NCI-H774 (cell line): ENCODE measurements at places on chromosomes 2 and 18.
A peak's percentile ranks its signal among the peaks of the same experiment; 100 is the strongest.

- DNase-seq, result no peak
These were observed 557.7 kb upstream of the CHAC2 start for GRCh38 chr2:53209679-53210458.

DNA sequence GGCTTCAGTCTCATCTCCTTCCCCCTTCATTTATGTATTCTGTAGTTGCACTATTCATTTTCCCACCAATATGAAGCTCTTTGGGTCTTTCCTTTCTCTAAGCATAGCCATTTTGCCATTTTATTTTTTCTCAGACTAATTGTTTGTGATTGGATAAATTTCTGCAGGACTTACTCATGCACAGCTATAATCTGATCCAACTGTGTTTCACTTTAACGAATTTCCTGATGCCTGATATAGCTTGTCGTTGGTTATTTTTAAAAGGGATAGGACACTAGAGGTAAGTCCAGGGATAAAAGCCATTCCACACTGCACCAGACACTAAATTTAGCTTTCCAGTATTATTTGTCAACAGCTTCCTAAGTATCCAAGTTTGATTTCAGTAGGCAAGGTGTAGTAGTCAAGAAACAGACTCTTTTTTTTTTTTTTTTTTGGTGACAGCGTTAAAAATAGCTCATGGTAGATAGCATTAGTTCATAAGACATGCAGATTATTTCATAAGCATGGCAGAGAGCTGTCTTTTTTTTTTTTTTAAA lies 17.4 kb downstream of the ASB18 start:
- DNase-seq, result no peak

DNA sequence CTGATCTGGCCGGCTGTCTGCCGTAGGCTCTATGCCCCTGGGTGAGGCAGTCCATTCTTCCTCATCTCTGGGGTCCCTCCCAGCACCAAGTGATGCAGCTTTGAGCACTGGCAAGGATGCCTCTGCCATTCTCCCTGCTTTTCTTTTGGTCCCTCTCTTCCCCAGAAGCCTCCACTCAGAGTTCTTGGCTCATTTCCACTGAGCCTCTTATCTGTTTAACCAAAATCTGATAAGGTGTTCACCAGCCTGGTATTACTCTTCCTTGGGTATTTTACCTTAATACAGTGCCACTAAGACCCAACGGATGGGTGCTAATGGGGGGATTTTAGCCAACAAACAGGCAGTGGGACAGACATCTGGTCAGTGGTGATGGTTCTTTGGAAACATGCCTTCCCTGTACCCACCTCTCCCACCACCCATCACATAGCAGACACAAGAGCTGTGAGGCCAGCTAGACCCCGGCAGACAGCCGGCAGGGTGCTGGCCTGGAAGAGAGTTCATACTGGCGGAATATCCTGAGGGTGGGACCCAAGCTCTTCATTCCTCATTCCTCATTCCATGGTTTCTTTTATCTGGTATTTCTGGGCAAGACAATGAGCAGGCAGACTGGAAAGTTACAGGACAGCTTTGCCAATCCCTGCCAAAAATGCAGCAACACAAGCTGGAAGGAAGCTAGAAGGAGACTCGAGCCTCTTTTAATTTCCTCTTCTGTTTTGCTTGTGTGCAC lies 34.6 kb downstream of the ZBTB7C start:
- DNase-seq, result no peak

- DNase-seq, result no peak
These were observed 15.1 kb downstream of the CHMP1B start for GRCh38 chr18:11866329-11866728.

- DNase-seq, result no peak
These were observed 122.5 kb upstream of the LTBP1 start for GRCh38 chr2:32824070-32824809.

DNA sequence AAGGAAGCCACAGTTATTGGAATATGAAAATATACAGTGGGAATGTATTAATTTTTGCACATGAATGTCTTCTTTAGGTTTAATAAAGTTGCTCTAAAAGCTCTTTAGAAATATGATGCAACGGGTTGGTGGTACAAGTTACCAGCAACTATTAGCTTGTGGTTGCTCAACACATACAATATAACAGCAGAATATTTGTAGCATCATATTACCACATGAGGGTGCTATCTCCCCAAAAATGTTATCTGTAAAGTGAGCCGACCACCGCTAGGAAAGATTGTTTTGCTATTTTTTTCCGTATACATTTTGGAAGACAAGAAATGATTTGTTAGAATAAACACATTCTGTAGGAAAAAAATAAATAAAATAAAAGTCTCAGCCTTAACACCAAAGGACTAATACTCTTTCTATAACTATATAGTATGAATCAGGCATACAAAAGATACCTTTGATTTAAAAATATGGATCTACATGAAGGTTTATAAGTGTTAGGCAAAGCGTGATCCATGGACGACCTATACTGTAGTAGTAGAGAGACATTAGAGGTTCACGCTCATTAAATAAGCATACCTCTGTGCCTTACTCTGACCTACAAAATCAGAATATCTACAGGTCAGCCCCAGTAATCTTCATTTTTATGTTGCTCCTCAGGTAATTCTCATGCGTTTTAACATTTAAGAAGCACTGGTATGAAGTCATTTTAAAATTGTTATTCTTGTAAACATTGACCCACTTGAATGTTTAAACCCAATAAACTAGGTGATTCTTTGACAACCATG lies 1110.6 kb upstream of the ACVR2A start:
- DNase-seq, result peak; percentile 18

DNA sequence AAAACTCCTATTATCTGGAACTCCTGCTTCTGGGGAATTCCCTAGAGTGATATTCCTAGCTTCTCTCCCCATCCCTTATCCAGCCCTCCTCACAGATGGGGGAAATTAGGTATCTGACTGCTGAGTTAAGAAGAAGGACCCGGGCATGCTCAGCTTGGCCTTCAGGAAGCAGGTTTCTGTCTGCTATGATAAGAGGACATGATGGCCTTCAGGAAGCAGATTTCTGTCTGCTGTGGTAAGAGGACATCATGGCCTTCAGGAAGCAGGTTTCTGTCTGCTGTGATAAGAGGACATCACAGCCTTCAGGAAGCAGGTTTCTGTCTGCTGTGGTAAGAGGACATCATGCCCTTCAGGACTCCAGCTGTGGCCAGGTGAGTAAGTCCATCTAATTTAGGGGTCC lies 65.2 kb downstream of the PLEKHM3 start:
- DNase-seq, result no peak

- no peak for DNase-seq
These were observed 420 bp downstream of the PIGN start for GRCh38 chr18:62186499-62186773.

- no peak for DNase-seq
These were observed 211.3 kb upstream of the HAAO start for GRCh38 chr2:43003702-43004101.

- DNase-seq, result no peak
These were observed 147.7 kb upstream of the DTNA start for GRCh38 chr18:34562252-34562870.

DNA sequence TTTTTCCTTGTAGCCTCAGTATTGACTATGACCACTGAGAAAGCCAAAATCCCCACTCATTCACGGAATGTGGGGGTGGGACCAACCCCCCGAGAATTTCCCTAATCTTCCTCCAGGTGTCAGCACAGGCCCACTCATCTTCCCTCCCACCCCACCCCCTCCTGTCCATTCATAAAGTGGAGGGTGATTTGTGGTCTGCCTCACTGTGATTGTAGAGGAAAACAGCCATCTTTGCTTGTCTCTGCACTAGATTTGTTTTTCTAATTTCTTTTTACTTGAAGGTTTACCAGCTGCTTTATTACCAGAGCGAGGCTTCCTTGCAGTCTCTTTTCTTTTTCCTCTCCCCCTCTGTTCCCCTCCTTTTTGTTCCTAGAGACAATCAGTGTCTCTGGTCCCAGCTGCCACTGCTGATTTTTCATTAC lies 171.8 kb downstream of the ICOS start:
- peak; percentile 16 for DNase-seq

DNA sequence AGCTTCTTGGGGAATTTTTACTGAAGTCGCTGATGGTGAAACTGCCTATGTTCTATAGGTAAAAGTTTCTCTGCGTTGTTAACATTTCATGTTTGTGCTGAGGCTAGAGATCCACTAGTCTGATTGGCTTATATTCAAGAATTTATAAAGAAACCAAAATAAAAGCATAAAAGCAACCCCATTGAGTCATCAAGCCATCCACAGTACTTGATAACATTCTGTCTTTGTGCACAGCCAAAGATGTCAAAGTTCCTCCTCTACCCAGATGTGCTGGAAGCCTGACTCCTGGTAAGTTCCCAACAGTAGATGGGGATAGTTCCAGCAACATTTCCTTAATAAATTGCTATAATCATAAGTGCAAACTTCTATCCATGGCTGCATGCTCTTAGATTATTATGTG lies 107.8 kb downstream of the TANC1 start:
- DNase-seq, result no peak

DNA sequence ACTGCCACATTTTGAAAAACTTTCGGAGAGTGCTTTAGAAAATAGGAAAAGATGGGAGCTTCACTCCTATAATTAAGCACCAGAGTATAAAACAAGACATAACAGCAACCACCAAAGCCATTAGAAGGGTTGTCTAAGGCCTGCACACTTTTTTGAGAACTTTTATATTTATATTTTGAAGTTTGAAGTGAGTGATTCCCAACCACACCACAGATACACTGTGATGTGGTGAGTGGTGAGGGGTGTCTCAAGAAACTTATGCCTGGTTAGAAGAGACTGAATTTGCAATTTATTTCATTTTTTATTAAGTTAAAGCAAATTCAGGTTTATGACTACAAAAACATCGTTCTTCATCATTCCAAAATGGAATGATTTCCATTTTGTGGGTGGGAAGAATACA lies 161.9 kb downstream of the DNAH6 start:
- no peak for DNase-seq

GRCh38 chr2:113218283-113219091 lies 44.7 kb downstream of the PSD4 start:
- DNase-seq, result no peak

DNA sequence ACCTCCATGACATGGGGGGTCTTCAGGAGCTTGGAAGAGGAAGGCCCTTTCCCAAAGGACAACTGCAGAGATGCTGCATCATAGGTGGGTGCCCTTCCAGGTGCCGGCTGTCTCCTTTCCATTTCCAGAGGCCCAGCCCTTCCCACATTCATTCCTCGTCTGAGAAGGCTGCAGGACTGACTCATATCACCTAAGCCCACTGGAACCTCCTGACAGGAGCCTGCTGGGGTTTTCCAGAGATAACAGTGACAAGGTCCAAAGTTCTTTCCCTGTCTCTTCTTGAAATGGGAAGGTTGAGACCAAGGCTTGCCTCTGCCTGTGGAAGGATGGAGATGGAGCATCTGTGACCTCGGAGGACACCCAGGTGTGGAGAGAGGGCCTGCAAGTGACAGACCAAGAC lies 3.6 kb upstream of the PRSS56 start:
- DNase-seq, result no peak

GRCh38 chr2:107276034-107276433 lies 390.1 kb upstream of the ST6GAL2 start:
- no peak for DNase-seq

DNA sequence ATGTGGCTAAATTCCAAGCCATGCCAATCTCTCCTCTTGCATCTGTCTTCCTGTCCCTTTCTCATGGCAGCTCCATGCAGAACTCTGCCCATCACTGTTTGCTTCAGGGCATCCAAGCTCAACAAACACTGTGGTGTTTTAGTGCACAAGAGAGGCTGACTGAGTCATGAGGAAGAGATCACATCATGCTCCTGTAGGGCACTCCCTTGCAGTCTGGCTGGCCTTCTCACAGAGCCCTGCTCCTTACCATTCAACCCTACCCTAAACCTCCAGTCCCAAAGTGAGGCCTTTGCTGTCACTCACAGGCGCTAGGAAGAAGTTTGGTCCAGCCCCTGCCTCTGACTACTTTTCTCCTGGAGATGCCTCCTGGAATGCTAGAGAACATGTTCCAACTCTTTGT lies 194.0 kb downstream of the LRATD1 start:
- no peak for DNase-seq

- no peak for DNase-seq
These were observed 74.8 kb upstream of the COL5A2 start for GRCh38 chr2:189254268-189254883.

DNA sequence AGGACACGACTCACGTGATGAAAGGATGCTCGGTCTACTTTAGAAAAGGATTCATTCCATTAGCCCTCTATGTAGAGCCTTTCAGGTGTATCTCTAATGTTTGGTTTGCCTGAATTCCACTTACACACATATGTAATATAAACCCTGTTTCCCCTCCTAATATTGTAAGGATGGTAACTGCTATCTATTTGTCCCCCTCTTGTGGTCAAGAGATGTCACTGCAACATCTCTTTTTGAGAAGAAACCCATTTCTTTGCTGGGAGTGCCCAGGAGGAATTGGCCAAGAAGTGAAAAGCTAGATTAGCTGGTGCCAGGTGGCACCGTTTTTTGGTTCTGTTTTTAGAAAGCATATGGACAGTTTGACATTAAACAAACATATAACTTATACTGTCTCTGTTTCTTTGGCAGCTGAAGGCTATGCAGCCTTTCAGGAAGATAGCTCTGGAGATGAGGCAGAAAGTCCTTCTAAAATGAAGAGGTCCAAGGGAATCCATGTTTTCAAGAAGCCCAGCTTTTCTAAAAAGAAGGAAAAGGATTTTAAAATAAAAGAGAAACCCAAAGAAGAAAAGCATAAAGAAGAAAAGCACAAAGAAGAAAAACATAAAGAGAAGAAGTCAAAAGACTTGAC lies 41.2 kb downstream of the RALBP1 start:
- peak; percentile 6 for DNase-seq

GRCh38 chr2:210086292-210086691 lies 83.9 kb downstream of the RPE start:
- DNase-seq, result no peak

DNA sequence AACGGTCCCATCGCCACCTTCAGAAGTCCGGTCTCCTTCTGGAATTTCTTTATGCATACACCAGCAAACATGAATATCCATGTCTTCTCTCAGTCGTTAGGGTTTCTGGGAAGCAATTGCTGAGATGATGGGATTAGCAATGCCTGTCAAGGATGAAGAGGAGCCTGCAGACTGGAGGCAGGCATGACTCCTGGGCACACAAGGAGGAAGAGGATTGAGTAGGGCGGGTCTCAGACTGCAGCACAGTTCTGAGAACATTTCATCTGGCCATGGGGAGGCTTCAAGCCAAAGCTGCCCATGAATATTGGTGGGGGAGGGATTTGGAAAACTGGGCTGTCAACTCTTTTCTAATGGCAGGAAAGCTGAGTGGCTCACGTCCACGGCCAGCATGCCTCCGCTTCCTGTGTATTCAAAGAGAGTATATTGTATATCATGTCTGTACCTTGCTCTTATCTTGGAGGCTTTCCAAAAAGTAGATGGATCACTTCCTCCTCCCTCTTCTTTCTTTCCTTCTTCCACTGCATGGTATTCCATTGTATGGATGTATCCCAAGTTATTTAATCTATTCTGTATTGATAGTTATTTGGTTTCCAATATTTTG lies 24.5 kb downstream of the MC2R start:
- DNase-seq, result no peak

GRCh38 chr2:213271947-213272346 lies 12.3 kb upstream of the SPAG16 start:
- no peak for DNase-seq

DNA sequence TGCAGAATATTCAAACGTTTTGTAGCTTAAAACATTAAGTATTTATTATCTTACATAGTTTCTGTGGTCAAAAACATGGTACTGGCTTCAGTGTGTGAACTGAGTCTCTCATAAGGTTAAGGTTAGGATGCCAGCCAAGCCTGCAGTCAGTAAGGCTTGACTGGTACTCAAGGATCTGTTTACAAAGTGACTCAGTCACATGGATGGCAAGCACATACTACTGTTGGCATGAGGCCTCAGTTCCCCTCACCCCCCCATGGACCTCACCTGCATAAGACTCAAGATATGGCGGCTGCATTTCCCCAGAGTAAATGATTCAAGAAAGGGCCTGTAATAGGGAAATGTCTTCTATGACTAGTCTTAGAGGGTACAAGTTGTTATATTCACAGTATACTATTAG lies 1167.5 kb downstream of the DPP10 start:
- no peak for DNase-seq
